Hindlimb muscle (tissue), 1 donor: ENCODE measurements at places on chromosomes 7 and 10. TPM values are rescaled to one million over a fixed set of nuclear protein-coding genes. Genes with fewer than 3 reads are reported as not detected.

Gene C10orf67
- polyA plus RNA-seq: not detected

Gene GIMAP4
- polyA plus RNA-seq: 18.7 TPM

Gene AKR1C1
- polyA plus RNA-seq: 8.4 TPM

Gene PRXL2A
- polyA plus RNA-seq: 79.9 TPM

Gene CACNB2
- polyA plus RNA-seq: 1.2 TPM

Gene TRIL
- 21.7 TPM for polyA plus RNA-seq

Gene HOXA1
- 0.50 TPM for polyA plus RNA-seq

Gene SLC13A1
- not detected for polyA plus RNA-seq

Gene HOXA6
- 5.6 TPM for polyA plus RNA-seq

Gene PPP1R3A
- polyA plus RNA-seq: 45.0 TPM

Gene HOXA11
- polyA plus RNA-seq: 2.7 TPM

Gene HOGA1
- polyA plus RNA-seq: 0.49 TPM

Gene ZNF853
- 15.5 TPM for polyA plus RNA-seq
